ENCODE measurements at places on chromosomes 6 and 20.

GRCh38 chr6:113903666-113904330 lies 46.7 kb downstream of the MARCKS start:
- no peak for DNase-seq

- no peak for DNase-seq
Observed at GRCh38 chr6:125245109-125245508, 56.7 kb downstream of the HDDC2 start.

- no peak for DNase-seq
Observed at GRCh38 chr6:137761072-137761471, 106.0 kb upstream of the TNFAIP3 start.

GRCh38 chr20:46851746-46852145 lies 42.9 kb upstream of the EYA2 start:
- DNase-seq, result no peak

Measured in activated CD8-positive, alpha-beta memory T cell treated with anti-CD3 and anti-CD28 coated beads for 24 hours (primary cell).